Left lobe of liver (tissue), 2 donors: ENCODE measurements at places on chromosomes 12 and 14. TPM values are rescaled to one million over a fixed set of nuclear protein-coding genes. Genes with fewer than 3 reads are reported as not detected.
A peak's percentile ranks its signal among the peaks of the same experiment; 100 is the strongest.

DNA sequence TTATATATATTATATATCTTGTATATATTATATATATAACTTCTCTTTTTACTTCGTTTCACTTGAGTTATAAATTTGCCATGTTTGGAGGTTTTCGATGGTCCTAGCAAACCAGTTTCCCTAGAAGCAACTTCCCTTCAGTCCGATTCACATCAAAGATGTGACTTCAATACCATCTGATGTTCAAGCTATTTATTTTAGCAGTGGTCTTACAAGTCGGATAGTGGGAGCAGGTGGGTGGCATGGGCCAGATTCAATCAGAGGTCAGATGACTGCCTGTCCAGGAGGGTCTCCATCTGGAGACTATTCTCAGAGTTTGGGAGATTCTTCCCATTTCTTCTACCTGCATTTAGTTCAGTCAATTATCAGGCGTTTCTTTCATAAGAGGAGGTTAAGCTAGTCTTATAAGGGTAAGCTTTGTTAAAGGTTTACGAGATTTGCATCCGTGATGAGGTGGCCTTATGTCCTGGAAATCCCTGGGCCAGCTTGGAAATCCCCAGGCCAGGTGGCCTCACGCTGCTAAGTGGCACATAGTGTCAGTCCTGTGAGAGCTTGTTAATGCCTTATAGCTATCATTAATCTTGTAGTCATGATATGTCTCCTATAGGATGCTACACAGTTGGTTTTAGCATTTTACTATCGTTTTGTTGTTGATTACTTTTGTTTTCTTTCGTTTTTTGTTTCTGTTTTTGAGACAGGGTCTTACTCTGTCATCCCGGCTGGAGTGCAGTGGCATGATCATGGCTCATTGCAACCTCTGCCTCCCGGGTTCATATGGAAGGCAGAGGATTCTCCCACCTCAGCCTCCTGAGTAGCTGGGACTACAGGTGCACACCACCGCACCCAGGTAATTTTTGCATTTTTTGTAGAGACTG, 145.8 kb downstream of the BICD1 start:
- DNase-seq = no peak

DNA sequence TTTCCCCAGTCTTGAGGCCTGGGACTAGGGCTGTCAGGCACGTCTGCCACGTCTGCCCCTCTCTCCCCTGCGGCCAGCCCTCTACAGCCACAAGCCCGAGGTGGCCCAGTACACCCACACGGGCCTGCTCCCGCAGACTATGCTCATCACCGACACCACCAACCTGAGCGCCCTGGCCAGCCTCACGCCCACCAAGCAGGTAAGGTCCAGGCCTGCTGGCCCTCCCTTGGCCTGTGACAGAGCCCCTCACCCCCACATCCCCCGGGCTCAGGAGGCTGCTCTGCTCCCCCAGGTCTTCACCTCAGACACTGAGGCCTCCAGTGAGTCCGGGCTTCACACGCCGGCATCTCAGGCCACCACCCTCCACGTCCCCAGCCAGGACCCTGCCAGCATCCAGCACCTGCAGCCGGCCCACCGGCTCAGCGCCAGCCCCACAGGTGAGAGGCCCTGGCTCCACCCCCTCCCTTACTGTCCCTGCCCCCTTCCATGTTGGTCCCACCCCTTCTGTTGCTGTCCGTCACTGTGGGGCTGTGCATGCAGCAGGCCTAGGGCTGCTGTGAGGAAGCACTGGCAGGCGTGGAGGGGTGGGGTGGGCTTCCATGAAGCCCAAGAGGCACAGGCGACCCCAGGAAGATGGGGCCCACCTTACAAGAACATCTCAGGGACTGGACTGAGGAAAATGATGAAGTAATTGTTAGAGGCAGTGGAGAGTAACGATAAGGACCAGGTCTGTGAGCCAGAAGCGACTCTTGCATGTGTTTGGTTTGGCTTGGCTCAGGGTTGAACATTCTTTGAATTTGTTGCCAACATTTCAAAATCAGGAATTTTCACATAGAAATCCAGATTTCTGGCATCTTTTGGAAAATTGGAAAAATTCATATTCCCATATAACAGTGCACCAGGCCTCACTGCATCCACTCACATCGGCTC, 16.8 kb downstream of the C12orf43 start:
- DNase-seq = no peak

DNA sequence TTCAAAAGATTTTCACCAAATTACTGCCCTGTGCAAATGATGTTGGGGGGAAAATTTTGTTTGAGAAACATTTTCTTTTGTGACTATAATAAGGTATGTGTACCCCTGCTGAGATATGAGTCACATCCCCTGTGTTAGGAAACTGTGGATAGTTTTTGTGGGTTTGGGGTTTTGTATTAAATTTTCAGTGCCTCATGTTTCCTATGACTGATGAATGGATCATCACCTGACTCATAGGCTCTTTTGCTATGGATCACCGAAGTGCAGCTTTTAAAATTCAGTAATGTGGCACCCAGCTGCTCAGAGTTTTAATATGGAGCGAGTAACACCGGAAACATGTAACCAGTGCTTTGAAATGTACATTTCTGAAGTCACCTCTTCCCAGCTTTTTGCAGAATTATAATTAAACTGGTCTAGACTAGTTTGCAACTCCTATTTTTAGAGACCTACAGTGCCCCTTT, 167.4 kb upstream of the HMGA2 start:
- no peak for DNase-seq

GRCh38 chr14:30572237-30572636, 13.3 kb downstream of the G2E3 start:
- DNase-seq = no peak

DNA sequence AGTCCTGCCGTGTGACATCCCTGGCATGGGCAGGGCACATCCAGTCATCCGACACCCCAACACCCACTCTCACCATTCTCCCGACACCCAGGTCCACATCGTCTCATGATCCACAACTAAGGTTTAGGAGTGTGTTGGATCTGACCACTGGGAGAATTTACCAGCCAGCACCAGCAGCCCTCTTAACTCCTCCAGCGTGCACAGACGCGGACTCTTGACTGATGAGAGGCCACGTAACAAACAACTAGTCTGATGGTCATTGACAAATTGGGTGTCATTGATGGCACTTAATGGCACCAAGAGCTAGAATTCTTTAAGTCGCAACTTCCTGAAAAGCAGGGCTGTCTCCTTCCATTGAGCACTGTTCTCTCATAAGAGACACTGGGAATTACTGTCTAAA, 203.0 kb upstream of the SFSWAP start:
- peak; percentile 10 for DNase-seq

DNA sequence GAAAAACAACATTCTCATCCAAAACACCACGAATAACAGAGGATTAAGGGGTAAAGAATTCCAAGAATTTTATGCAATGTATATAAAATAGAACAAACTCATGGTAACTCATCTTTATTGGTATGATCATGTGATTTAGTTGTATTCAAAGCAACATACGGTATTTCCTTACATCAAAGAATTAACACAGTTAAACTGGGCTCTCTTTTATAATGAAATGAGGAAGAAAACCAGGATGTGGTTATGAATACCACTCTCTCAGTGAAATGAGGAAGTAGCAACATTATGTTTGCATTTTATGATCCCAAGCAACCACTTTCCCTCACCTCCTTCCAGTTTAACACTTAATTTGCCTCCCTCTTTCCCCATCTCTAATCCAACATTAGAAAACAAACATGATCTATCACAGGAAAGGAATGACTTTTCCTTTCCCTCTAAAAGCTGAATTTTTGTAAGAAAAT, 22.9 kb downstream of the SPTLC2 start:
- DNase-seq = no peak

DNA sequence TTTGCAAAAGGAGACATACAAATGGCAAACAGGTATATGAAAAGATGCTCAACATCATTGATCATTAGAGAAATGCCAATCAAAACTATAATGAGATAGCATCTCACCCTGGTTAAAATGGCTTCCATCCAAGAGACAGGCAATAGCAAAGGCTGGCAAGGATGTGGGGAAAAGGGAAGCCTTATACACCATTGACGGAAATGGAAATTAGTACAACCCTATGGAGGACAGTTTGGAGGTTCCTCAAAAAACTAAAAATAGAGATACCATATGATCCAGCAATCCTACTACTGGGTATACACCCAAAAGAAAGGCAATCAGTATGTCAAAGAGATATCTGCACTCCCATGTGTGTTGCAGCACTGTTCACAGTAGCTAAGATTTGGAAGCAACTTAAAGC, 17.3 kb upstream of the CKAP4 start:
- no peak for DNase-seq

DNA sequence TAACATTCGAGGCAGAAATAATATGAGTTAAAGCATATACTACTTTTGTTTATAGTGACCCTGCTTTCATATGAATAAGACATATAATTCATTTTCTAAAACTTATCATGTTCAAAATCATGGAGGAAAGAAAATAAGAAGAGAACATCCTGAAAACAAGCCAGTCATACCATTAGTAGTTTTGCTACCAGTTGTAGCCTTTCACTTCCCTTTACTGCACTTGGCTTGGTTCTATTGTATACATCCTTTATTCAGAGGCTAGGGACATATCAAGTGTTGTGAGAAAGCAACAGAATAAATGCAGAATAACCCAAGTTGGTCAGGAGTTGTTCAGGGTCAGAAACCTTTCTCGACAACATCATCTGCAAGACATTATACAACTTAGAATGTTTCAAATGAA, 598.7 kb downstream of the SOX5 start:
- DNase-seq = no peak

DNA sequence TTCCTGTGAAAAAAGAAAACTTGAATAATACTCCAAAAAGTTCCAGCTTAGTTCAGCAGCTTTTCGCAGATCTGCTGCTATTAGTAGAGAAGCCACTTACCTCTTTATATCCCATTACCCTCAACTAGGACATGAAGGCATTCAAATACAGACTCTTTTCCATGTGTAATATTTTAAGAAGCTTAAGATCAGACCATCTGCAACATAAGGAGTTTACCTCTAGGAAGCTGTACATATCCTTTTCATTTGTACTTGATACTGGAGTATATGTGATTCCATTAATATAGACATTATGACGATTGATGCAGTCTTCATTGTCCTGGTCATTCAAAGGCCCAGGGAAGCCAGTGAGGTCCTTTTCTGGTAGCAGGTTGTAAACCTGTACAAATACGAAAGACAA, 20.4 kb downstream of the A2M start:
- DNase-seq = no peak

- peak; percentile 66 for DNase-seq
These were observed 8.1 kb upstream of the PPP1R1A start for GRCh38 chr12:54596526-54596946.

DNA sequence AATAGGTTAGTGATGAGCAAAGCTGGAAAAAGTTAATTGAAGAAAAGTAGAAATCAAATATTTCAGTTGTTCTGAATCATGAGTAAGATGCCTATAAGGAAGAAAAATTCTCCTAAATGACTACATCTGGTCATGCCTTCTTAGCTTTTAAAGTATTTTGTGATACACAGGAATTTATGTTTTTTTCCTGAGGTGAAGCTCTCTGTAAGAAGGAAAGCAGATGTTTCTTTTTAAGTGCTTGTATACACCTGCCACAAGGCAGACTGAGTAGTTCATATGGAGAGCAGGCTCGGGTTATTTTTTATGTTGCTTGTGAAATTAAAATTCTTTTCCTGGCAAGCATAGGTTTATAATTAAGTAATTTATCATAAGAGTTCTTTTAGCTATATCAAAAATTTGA, 275.2 kb downstream of the RAD51B start:
- DNase-seq = no peak

DNA sequence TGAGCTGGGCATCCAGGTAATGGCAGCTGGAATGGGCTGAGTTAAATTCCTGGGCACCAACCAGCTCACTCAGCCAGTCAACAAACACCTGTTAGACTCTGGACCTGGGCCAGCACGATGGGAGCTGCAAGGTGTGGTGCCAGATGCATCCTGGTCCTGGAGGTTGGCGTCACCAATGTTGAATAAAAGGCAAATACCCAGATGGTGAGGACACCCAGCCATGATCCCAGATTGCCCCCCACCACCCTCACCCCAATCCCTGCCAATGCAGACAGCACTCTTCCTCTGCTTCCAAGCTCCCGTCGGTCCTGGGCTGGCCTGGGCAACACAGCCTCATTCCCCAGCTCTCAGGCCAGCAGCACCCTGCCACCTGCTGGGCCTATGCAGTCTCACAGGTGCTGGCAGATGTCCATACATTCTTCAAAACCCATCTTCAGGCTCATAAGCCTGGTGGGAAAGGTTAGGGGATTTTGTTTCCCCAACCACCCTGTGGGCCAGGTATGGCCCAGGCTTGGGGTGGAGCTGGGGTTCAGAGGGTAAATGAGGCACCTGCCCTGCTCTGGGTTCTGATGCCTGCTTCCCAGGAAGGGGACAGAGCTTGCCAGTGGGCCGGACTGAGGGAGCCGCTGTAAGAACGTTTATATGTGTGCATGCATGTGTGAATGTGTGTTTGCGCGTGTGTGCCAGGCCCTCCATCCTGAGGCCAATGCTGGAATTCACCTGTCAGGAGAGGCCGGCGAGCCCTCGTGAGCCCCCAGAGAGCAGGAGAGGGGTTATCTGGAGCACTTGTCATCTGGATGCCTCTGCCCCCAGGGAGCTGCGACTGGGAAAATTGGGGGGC, 58.0 kb downstream of the LGMN start:
- DNase-seq = no peak

GRCh38 chr12:92911339-92911738, 17.8 kb downstream of the EEA1 start:
- DNase-seq = no peak

DNA sequence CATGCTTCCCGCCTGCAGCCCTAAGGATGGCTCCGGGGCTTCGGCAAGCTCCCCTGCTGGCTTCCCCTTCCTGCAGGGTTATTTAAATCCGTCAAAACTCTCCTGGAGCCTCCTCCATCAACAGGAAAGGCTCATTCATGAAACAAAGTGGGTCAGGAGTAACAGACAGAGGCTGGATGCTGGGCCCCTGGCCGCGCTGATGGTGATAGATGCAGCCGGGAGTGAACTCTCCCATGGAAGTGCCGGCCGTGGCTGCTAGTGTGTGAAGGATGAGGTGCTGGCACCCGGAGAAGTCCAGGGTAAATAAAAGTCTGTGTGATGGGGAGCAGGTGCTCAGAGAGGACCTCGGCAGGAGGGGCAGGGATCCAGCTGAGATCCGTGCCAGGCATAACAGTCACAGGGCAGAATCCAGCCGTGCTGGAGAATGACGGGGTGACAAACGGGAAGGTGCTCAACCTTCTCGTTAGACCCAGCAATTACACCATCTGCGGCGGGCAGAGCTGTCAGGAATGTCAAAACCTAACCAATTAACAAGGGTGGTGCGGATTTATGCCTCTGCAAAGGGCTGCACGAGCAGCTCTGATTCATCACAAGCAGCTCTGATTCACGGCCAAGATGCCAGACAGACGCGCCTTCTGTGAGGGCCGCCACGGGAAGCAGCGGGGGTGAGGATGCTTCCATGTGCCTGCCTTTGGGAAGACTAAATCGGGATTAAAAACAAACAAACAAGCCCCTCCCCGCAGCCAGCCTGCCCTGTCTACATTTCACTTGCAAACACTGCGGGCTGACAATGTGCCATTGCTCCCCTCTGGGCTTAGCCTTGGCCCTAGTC, 55.6 kb downstream of the SYNE3 start:
- DNase-seq = no peak

Gene CSRP2
- 14.1 TPM for total RNA-seq

Gene RIN3
- 20.2 TPM for total RNA-seq

Gene SERPINA3
- 7,311 TPM for total RNA-seq

Gene C3AR1
- 2.3 TPM for total RNA-seq

Gene MYRFL
- 0.08 TPM for total RNA-seq

Gene AQP2
- total RNA-seq = not detected

Gene RD3L
- not detected for total RNA-seq

Gene GPN3
- 16.6 TPM for total RNA-seq
